ENCODE measurements at places on chromosomes 3 and 15.

- DNase-seq: no peak
Observed at GRCh38 chr3:243356-243725, 46.8 kb downstream of the CHL1 start.

GRCh38 chr15:62071711-62072308 is 5.0 kb downstream of the C2CD4A start:
- DNase-seq: no peak

GRCh38 chr15:101028321-101028720 is 109.2 kb downstream of the LRRK1 start:
- DNase-seq: no peak

DNA sequence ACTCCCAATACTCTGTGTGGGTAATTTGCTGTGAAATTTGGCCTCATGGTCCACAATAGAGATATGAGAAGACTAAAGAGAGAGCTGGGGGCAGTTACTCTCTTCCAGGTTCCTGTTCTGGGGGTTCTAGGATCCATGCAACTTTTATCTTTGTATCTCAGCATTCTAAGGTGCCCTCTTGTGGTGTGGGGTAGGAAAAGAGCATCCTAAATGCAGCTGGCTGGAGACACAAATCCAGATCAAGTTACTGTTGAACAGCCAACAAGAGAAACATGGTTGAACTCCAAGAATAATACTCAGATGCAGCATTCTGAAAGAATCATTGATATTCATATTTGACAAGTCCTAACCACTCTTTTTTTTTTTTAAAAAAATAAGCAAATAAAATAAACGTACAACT is 238.2 kb downstream of the GREM1 start:
- no peak for DNase-seq

DNA sequence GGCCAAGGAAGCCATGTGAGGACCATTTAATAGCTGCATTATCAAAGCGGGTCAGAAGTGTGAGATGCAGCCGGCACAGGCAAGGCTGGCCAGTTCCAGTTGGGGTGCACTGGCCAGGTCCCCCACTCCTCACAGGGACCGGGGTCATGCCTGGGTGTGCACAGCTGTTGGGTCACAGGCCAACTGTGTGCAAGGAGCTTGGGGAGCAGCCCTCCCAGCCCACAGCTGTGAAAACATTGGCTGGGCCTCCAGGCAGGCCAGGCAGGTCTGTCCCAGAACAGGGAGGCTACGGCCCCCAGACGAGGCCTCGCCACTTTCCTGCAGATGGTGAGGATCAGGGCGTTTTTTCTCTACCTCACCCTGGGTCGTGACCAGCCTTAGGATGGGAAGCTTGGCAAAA is 521.0 kb downstream of the NTRK3 start:
- no peak for DNase-seq

DNA sequence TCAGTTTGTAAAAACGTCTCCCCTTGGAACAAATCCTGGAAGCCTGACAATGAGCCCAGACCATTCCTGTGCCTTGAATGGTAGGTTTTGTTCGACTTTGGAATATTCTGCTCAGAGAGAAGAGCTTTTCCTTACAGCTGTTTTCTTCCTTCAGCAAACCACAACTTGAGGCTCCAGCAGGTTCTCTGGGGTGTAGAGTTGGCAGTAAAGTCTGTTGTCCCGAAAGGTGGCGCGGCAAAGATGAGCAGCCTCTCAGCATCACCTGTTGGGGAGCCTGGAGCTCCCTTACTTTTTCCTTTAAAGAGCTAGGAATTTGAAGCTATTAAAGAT is 65.4 kb downstream of the BOC start:
- DNase-seq: no peak

DNA sequence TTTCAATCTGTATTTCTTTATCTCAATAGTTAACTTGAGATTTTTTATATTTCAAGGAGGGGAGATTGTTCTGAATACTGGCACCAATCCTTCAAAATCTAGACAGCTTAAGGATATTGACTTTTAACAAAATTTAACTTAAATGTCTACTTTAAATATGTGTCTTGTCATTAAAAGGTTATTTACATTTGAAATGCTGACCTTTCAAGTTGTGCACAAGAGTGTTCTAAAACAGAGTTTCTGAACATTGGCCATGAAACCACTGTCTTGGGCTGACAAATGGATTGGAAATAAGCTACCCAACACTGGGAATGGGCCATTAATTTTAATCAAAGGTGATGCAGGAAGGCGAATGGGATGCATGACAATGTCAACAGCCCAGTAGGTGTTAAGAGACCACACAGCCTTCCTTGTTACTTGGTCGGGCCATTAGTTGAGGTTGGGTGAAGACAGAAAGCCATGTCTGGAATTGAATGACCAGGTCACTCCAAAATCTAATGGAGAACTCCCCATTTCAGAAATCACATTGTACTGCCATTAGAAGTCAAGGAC is 128.5 kb downstream of the CDIN1 start:
- no peak for DNase-seq

GRCh38 chr3:168493412-168494205 is 397.9 kb upstream of the GOLIM4 start:
- no peak for DNase-seq

GRCh38 chr3:16885593-16886302 is 993 bp downstream of the PLCL2 start:
- no peak for DNase-seq

DNA sequence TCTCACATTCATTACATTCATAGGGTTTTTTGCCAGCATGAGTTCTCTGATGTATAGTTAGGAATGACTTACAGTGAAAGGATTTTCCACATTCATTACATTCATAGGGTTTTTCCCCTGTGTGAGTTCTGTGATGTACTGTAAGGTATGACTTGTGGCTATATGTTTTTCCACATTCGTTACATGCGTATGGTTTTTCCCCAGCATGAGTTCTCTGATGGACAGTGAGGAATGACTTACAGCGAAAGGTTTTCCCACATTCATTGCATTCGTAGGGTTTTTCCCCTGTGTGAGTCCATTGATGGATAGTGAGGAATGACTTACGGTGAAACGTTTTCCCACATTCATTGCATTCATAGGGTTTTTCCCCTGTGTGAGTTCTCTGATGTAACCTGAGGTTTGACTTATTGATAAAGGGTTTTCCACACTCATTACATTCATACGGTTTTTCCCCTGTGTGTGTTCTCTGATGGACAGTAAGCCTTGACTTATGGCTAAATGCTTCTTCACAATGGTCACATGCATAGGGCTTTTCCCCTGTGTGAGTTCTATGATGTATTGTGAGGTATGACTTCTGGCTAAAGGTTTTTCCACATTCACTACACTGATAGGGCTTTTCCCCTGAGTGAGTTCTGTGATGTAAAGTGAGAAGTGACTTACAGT is 47.4 kb downstream of the ZNF717 start:
- DNase-seq: no peak

- DNase-seq: no peak
Observed at GRCh38 chr3:190970560-190970959, 108.1 kb upstream of the GMNC start.
